Neural cell (in vitro differentiated cells): ENCODE measurements at places on chromosomes 12 and 14. TPM values are rescaled to one million over a fixed set of nuclear protein-coding genes. Genes with fewer than 3 reads are reported as not detected.

The FAM90A1 gene
- polyA plus RNA-seq = not detected in 2 replicates

The ADAM21 gene
- 0.34 and 0.58 TPM in 2 replicates for polyA plus RNA-seq

The ANKS1B gene
- 65.6 and 67.3 TPM in 2 replicates for polyA plus RNA-seq

The MIA2 gene
- polyA plus RNA-seq = 12.3 and 17.7 TPM in 2 replicates

The BMP4 gene
- polyA plus RNA-seq = 2.5 TPM in 1 of 2 replicates, not detected in the other

The HOXC4 gene
- polyA plus RNA-seq = not detected in 2 replicates

The NPAS3 gene
- polyA plus RNA-seq = 0.64 and 1.3 TPM in 2 replicates
